Central memory CD4-positive, alpha-beta T cell (primary cell): ENCODE measurements at places on chromosomes 12 and 14.
A peak's percentile ranks its signal among the peaks of the same experiment; 100 is the strongest.

DNA sequence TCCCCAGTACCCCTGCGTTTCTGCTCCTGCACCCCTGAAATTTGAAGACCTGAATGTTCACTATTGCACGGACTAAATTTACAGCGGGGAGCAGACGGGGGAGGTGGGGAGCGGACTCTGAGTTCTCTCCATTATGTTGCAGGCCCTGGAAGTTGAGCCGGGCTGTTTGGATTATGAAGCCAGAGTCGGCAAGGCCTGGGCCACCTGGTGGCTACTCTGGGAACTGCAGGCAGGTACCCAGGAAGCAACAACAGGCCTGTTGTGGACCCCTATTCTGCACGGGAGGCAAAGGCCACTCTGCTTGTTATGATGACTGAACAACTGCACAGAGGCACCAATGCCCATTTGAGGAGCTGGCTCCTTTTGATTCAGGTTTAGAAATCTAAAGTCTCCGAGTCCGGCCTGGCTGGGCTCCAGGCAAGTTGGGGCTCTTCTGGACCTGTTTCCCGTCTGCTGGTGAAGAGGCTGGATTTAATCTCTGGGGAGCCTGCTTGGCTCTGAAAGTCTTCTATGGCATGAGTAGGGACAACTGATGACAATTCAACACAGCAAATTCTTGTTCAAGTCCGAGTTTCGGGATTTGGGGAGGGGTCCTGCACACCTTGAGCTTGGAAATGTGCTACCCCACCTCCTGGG is 34.1 kb upstream of the FAM181A start:
- peak; percentile 37 for DNase-seq

DNA sequence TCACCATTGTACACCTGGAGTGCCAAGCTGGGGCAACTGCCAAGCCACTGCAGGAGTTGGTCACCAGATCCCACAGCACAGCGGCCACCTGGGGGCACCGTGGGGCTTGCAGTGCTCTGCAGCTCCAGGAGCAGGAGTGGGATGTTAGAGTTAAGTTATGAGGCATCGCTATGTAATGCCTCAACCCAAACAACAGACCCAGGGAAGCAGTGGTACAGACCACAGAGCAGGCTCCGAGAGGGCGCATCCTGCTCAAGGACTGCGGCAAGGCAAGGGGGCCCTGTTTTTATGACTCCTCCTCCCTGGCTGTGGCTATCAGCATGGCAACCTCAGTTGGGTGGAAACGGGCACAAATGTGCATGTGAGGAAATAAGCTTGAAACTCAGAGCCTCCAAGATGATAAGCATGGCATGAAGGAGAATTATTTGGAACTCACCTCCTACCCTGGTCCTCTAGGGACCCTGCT is 63.1 kb downstream of the ARL6IP4 start:
- peak; percentile 54 for DNase-seq

DNA sequence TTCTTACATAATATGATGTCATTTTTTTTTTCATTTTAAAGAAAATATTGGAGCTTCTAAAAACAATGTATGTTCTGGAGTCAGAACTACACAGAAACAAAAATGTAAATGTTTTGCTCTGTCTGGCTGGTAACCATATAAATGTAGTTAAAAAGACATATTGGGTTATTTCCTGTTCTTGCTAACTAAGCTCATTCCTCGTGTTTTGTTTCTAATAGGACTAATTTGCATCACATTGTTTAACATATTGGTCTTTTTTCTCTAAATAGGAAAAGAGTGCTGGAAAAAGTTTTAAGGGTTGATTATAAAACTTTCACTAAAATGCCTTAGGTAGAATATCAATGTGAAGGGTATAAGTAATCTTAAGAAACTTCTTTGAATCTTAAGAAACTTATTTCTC is 221.3 kb downstream of the SLC6A15 start:
- no peak for DNase-seq

DNA sequence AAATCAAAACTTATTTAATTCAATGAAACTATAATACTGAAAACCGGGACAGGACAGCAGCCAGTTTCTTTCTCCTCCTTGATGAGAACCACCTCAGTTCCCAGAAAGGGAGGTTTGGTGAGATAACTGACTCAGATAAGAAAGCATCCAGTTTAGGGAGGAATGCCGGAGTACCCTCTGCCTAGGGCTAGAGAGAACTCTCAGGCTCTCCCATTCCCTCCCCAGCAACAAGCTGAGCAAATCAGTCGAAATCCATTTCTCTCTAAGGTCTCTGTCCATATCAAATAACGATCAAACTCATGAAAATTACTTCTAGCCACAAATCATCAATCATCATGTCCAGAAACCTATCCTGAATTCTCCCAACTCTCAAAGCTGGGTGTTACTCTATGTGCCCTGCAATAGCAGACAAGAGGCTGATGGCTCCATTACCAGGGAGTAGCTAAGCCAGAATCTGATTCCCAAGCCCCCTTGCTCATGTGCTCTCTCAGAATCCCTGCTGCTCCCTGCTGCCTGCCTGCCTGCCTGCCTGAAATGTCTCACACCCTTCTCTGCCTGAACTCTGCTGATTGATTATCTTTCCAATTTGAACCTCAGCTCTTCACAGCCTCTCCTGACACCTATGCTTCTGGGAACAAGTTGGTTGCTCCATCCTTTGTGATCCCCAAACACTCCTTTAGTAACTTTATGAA is 49.4 kb downstream of the SLC25A47 start:
- DNase-seq = no peak

DNA sequence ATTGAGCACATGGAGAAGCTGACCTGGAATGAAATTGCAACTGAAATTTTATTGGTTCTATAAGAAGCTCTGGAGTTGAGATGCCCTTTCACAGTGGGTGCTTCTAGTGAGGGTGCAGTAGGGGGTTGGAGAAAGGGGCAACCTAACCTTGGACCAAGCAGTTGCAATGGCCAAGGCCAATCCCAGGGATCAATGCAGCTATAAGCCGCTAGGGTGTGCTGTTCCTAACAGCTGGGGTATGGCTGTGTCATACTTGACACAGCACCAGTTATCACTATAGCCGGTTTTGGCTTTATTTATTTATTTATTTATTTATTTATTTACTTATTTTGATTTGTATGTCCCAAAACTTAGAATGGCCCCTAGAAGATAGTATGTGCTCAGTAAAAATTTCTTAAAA is 505.9 kb downstream of the FLRT2 start:
- no peak for DNase-seq

GRCh38 chr14:33484264-33484663 is 466.6 kb downstream of the EGLN3 start:
- DNase-seq = no peak
